ENCODE measurements at places on chromosomes 3 and 15. TPM values are rescaled to one million over a fixed set of nuclear protein-coding genes. Genes with fewer than 3 reads are reported as not detected.

LSM3 gene
- 11.1 TPM for total RNA-seq

DNA sequence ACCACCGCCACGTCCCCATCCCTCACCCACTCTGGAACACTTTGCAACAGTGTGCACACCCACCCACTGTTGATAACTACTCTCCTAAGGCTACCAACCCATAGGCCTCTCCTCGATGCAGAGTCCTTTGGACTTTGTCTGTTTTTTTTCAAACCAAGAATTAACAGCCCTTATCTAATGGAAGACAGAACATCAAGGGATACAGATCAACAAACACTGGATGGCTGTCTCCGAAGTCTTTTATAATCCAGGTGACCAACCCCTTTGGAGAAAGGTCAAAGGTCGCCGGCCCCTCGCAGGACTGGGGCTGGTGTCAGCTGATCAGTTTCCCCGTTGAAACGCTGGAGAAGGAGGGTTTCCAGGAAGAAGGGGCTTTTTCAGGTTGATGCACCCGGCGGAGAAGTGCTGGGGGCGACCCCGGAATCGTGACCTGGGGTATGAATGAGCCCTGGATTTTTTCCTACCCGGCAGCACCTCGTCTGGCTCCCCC, 532 bp downstream of the B4GALT4 start:
- DNase-seq = peak; percentile 51

DNA sequence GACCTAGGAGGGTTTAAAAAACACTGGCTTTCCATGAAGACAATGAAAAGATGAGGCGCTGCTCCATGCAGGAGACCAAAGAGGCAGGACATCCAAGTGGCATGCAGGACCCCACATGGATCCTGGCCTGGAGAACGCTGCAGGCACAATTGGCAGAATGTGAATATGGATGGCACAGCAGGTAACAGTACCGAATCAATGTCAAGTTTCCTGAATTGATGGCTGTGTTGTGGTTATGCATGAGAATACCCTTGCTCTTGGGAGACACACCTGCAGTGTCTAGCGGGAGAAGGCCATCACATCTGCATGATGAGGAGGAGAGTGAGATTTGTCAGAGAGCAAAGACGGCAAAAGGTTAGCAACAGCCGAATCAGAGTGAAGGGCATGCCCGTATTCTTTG, 74.3 kb upstream of the SEC13 start:
- no peak for DNase-seq

GRCh38 chr3:151768393-151768930, 34.7 kb downstream of the AADACL2 start:
- no peak for DNase-seq

- DNase-seq = no peak
Measured at GRCh38 chr15:91717811-91718210, 135.7 kb upstream of the SLCO3A1 start.

- no peak for DNase-seq
Measured at GRCh38 chr3:157274644-157275137, 114.7 kb upstream of the CCNL1 start.

GRCh38 chr3:195774917-195775316, 36.8 kb downstream of the MUC4 start:
- no peak for DNase-seq

DNA sequence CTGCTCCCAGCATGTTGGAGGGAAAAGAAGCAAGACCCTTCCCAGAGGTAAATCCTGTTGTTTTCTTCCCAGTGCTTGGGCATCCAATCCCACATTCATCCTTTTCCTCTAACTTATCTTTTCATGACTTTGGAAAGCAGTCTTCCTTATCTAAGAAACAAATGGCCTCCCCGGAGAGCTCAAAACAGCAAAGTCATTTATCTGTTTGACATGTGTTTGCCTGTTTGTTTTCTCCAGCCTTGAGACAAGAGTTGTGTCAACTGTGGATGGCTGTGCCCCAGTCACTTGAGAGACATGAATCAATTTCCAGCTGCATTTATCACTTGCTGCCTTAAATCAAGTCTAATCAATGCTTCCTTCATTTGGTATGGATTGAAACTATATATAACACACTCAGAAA, 103.9 kb downstream of the SHQ1 start:
- DNase-seq = no peak

PAQR5 gene
- total RNA-seq = 1.1 TPM

DNA sequence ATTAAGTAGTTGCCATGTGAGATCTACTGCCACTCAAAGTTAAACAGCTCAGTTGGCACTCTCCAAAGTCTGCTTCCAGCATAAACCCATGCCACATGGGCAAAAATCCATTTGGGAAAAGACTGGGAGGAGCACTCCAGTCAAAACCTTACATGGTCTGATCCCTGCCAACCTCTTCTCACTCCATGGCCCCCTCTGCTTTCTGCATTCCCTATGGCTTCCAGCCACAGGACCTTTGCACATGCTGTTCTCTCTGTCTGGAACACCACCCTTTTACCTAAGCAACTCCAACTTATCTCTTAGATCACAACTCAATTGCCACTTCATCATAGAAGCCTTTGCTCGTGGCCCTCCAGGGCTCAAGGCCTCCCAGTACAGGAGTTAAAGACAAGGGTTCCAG, 70.4 kb upstream of the WNT5A start:
- no peak for DNase-seq

IL12A gene
- 0.47 TPM for total RNA-seq

- no peak for DNase-seq
Measured at GRCh38 chr15:43900996-43901395, 74.2 kb downstream of the WDR76 start.

DNA sequence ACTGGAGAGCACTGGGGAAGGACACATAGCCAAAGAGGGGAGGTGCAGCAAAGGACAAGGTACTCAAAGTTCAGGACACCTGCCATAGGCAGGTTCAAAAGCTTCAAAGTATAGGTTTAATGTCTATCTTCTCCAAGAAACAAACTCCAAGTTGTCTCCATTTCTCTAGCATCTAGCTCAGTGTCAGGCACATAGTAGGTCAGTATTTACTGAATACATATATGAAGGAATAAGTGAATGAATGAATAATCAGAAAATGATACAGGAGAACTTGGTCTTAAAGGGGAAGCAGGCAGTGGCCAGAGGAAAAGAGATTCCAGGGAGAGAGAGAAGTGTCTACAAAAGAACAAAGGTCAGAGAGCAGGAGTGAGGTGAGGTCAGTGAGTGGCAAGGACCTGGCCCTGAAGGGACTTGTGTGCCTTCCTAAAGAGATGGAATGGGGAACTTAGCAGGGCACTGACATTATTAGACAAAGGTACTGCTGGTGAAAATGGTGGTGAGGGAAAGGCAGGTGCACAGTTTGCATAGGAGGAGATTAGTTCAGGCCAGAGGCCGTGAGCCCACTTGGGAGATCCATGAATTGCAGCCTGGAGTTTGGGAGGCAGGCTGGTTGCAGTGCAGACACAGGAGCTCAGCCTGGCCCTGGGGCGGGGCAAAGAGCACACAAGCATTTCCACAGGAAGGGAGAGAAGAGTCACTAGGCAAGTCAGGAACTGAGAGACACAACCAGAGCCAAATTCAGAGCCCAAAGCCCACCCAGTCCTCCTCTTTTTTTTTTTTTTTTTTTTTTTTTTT, 21.4 kb downstream of the TBC1D2B start:
- no peak for DNase-seq

DNA sequence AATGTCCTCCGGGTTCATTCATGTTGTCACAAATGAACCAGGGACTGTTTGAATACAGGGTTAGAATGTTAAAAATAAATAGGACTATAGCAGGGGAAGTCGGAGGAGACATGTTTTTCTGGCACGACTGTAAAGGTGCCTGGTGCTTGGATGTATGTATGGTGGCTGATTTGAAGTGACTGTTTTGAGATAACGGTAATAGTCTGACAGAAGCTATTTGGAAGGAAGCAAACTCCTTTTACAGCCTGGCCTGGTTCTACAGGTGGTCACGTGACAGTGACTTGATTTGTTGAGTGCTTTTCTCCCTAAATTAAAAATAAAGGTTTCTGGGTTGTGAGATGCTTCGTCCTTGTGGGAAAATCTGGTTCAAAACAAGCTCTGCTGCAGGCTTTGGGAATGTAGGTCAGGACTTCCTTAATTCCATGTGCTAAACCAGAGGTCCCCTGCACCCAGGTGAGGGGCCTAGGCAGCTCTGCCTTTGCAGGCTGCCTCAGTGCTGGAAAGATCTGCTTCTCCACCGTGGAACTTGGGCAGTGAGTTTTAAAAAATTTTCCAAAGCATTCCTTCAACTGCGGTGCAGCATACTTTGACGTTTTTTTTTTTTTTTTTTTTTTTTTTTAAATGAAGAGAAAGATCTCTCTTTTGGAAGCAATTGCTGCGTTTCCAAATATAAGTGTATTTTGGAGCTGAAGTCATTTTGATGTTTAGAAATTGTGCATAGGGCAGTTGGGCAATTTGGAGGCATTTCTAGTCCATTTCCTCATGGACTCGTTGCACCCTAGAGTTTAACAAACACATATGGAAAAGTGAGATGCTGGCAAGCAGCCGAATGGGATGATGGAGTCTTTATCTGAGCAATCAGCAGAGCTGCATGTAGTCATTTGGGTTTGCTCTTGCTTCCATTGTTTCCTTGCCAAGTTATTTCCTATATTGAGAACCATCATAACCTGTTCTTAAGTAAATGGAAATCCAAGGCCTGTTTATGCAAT, 30.9 kb downstream of the ITPR1 start:
- DNase-seq = no peak

OSBPL10 gene
- 14.0 TPM for total RNA-seq

Data from occipital lobe (tissue), 3 donors.